ENCODE measurements at places on chromosomes 16 and 17. TPM values are rescaled to one million over a fixed set of nuclear protein-coding genes. Genes with fewer than 3 reads are reported as not detected.

DOC2B gene
- total RNA-seq, result 7.5 TPM

CMTM1 gene
- 7.5 TPM for total RNA-seq

PCGF2 gene
- 29.2 TPM for total RNA-seq

STH gene
- not detected for total RNA-seq

ITGB3 gene
- total RNA-seq, result 15.9 TPM

MEIOB gene
- not detected for total RNA-seq

DNA sequence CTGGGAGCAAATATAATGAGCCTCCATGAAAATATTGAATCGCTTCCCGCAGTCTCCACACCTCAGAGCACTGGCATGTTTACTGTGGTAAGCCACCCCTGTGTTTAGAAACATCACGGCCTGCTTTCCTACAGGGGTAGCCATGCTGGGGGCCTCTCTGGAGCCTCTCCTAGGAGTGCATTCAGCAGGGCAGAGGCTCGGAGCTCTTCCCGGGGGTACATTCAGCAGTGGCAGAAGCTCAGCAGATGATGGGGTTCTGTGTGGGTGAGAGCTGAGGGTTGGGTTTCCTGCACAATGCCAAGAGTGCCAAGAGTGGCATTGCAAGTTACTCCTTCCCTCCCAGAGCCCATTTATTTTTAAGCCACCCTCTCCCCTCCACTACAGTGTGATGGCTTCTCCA, 386.6 kb downstream of the SEC14L1 start:
- DNase-seq, result no peak

GRCh38 chr16:58155839-58156238, 26.7 kb upstream of the CFAP20 start:
- DNase-seq, result no peak

GRCh38 chr17:28392491-28392890, 13.5 kb downstream of the SLC46A1 start:
- DNase-seq, result no peak

DNA sequence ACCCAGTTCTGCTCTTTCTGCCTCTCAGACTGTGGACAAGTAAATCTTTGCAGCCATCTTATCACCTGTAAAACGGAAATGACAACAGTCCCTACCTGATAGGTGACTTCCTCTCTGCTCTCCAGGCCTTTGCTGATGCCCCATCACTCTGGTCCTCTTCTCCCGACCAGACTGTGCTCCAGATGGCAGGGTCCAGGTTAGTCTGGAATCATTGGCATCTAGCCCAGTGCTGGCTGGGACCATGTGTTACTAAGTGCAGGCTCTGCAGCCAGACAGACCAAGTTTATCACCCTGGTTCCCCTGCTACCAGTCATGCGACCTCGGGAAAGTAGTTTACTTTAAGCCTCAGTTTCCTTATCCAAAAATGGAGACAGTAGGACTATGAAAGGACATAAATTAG, 1.8 kb upstream of the NUBP1 start:
- no peak for DNase-seq

DNA sequence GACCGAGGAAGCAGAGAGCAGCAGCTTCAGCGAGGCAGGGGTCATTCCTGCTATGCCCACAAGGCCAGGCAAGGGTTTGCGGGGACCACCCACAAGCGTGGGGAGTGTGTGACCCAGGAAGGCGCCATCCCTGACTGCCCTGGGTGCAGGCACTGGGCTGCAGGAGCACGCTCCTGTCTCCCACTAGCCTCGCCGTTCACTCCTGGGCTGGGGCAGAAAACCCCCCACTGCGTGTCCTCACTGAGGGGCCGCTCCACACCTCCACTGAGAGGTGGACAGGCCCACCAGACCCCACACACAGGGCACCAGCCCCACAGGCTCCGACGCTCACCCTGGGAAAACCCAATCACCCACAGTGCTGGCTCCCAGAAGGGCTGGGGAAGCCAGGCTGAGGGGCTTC, 56.1 kb downstream of the KLHDC4 start:
- no peak for DNase-seq

DNA sequence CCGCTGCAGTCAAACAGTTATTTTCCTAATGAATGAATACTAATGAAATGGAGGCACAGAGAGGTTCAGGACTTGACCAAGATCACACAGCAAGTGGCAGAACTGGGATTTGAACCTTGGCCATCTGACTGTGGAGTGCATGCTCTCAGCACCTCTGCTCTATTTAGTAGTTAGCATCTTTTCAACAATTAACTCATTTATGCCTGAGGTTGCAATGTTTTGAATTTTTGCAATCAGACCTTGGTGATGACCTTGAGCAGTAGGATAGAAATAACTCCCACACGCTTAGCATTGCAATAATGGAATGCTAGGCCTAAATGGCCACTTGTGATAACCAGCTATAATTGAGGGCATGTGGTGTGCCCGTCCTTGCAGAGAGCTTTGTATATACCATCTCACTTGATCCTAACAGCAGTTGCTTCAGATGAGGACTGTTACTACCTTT, 31.0 kb downstream of the NAGPA start:
- DNase-seq, result no peak

- no peak for DNase-seq
Measured at GRCh38 chr16:71966932-71967331, 33.3 kb downstream of the PKD1L3 start.

- no peak for DNase-seq
Measured at GRCh38 chr16:58264961-58265479, 29.8 kb downstream of the PRSS54 start.

DNA sequence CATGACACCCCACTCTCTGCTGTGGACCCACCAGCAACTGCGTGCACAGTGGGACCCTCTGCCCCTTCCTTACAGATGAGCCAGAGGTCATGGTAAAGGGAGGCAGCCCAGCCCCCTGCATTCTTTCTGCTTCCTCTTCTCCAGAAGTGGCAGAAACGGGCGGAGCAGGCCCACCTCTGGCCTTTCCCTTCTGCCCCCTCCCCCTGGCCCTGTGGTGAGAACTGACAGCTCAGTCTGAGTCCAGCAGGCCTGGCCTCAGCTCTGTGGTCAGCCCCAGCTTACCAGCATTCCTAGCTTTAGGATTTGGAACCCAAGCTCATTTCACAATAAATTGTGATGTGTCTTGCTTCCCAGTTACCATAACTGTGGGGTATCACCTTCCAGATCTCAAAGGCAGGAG, 4.8 kb upstream of the ANKRD11 start:
- DNase-seq, result no peak
